Stimulated activated CD8-positive, alpha-beta memory T cell treated with anti-CD3 and anti-CD28 coated beads, Interleukin-15, amount 100 ng/mL, for 4 hours (primary cell): ENCODE measurements at places on chromosomes 3 and 15.

GRCh38 chr3:53065841-53066480 is 20.1 kb upstream of the SFMBT1 start:
- DNase-seq = no peak

- DNase-seq = no peak
These were observed 604 bp downstream of the KCTD6 start for GRCh38 chr3:58492494-58492905.

- no peak for DNase-seq
These were observed 37.8 kb downstream of the MAP4 start for GRCh38 chr3:47978386-47978785.

GRCh38 chr3:51275111-51275805 is 109.8 kb upstream of the MANF start:
- no peak for DNase-seq

DNA sequence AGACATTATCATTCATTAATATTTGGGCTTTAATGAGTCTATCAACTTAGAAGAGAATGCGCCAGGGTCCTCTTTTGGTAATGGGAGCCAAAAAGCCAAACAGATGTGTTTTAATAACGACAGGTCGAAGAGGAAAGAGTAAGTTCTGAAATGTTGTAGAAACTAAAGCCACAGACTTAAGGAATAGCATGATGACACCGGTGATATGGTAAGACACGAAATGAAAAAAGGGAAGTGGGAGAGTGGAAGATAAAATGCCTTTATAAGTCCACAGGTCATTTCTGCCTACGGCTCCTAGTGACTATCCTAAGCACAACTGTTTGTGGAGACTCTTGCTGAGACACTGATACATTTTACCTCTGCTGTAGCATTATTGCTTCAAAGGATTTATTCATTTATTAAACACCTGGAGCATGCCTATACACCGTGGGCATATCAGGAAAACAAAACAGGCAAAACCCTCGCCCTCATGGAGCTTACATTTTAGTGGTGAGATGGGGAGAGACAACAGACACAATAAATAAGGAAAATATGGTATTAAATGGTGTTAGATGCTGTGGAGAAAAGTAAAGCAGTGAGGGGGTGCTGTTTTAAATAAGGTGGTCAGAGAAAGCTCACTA is 11.7 kb upstream of the CD47 start:
- no peak for DNase-seq

GRCh38 chr3:189664311-189664710 is 33.1 kb downstream of the TP63 start:
- DNase-seq = no peak

- no peak for DNase-seq
These were observed 26.0 kb upstream of the VIPR1 start for GRCh38 chr3:42476225-42477125.

DNA sequence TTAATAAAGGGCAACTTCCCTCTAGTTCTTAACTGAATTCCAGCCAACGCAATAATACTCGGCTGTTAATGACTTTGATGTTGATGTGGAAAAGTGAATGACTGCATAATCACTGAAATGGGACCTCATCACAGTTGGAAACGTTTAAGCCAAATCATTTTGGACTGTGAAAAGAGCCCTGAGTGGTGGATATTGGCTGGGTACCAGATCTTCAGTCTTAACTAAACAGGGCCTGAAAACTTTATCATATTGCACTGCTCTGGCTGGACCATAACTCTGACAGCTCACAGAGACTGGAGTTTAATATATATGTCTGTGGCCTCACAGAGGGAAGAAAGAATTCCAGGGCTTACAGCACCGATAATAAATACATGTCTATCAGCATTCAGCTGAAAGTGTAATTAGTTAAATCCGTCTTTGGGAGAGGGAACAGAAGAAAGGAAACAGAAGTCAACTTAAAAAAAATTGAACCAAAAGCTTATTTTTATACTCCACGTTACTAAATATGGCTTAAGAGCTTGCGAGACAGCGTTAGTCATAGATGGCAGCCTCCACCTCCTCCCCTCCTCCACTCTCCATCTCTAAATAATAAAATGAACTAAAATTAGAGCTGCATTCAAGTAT is 222.3 kb upstream of the CDIN1 start:
- no peak for DNase-seq

- no peak for DNase-seq
These were observed 205.9 kb downstream of the CD47 start for GRCh38 chr3:107884719-107885460.

DNA sequence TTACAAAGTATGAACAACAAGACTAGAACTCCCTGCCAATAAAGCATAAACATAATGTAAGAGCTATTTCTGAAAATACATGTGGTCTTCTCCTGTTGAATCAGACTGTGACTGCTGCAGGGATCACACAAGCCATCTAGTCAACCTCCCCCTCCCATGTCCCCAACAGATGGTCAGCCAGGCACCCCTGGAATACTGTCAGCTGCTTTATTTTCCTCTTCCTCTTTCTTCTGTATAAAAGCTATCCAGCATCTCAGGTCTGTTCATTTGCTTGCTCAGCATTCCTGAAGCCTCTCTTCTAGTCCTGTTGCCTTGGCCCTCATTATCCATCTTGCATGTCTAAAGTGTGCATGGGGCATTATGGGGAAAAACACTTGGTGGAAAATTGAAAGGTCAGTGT is 6.5 kb upstream of the MINDY4B start:
- DNase-seq = no peak

GRCh38 chr15:77503240-77503639 is 82.6 kb downstream of the HMG20A start:
- no peak for DNase-seq

- DNase-seq = no peak
These were observed 333.7 kb downstream of the CTNNB1 start for GRCh38 chr3:41532976-41533375.

DNA sequence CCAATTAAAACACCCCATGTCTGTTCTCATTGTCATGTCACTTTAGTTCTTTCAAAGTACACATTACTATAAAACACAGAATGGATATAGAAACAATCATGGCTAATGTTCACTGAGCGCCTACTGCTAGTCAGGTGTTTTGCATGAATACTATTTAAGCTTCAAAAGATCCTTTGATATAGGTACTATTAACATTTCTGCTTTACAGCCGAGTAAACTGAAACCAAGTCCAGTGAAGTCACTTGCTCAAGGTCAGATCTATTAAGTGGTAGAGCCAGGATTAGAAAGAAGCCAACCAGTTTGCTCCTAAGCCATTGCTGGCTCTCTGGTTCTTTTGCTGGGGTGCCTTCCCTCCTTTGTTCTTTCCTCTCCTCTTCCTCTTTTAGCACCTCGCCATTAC is 32.4 kb upstream of the NMNAT3 start:
- DNase-seq = no peak

- DNase-seq = no peak
These were observed 98.2 kb downstream of the PLCH1 start for GRCh38 chr3:155646669-155647068.

DNA sequence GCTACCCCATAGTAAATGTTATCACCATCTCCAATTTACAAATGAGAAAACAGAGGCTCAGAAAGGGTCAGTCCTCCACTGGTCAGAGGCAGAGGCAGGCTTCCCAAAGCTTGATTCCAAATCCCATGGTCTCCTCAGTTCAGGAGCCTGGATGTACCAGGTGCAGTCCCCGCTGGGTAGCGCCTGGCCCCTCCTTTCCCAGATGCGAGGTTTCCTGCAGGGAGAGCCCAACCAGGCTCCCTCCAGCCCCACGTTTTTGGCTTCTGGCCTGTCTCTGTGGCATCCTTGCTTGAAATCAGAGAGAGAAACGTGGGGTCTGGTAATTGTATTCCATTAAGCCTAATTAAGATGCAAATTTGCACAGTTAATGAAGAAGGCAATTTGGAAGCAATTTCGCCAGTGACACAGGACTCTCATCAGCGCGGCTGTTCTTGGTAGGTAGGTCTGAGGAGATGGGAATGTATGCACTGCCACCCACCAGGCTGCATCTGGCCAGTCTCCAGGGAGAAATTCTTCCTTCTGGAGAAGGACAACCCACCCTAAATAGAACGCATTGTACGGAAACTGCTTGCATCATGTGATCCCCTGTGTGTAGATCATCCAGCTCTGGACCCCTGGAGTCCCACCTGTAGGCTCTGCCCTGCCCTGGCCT is 50.5 kb downstream of the HRH1 start:
- DNase-seq = no peak

DNA sequence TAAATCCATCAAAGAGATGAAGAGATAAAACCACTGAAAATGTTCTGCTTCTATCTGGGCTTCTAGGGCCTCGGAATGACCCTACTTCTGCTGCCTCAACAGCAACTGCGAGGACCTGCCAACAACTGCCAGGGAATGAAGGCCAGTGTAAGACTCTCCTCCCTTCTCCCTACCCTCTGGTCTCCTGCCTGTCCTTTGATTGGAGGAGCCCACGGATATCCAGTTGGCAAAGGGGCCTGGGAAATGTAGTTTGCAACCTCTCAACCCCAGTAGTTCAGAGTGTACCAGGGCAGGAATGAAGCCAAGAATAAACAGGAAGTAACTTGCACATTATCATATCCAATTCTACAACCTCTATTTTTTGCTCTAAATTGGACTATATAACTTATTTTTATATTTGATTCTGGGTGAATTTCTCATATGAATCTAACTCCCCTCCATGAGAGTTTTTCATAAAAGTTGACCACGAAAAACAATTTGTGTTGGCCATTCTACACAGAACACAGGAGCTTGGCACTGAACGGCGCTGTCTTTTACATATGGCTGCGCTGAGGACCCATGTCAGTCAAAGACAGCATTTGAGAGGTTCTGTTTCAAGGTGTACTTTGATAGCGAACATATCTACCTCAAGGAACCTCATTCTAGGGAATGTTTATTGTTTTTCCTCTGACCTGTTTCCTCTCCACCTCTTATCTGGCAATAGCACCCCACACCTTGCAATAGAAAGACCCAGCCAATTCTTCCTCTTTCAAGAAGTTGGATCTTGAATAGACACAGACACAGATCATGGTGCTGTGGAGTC is 91.1 kb upstream of the RNF7 start:
- DNase-seq = no peak

DNA sequence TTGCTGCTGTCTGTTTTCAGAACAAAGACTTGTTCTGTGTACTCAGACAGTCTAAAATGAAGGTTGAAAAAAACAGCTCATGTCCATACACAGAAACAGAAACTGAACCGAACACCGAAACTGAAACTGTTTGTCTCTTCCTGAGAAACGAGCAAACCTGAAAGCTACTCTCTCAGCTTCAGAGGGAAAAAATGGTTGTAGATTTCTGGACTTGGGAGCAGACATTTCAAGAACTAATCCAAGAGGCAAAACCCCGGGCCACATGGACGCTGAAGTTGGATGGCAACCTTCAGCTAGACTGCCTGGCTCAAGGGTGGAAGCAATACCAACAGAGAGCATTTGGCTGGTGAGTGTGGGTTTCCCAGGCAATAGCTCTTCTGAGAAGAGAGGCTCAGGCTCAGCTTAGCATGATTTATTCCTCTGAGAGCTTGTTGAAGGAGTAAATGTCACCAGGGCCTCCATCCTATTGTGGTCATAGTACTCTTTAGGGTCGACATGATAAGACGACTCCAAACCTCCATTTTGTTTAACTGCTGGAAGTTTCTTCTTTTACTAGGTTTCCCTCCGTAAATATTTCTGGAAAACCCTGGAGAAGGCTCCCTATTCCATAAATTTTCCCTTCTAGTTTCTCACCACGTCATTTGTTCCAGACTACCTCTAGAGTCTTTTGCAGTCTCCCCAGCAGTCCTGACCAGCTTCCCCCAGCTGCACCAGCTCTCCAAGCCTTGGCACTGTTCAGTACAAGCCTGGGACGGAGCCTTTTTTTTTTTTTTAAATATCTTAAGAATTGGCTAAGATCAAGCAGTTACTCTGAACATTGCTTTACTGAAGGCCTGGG is at the start of gene RTP4:
RTP4 (plus strand) TSS at position 135 of the 838 bp plus-strand sequence; CDS start at position 192, 57 bp downstream.
- DNase-seq = peak; percentile 5

GRCh38 chr3:116444819-116445310 is 422 bp downstream of the LSAMP start:
- DNase-seq = no peak
